Right renal pelvis (tissue), 4 donors: ENCODE measurements at places on chromosomes 2 and 18.

DNA sequence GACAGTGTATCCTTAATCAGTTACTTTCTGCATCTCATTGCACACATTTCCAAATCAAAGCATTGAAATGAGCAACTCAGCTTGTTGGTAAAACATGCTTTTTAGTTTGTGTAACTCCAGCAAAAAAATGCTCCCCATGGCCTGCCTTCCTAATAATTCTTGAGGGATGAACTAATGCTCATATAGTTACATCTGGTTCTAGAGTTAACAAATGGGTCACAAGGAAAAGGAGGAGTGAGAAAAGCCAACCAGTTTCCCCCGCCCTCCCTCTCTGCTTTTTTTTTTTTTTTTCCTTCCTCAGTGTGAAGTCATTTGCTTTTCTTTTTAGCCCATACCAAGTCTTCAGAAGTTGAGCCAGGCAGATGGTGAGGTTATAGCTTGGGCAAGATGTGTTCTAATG lies 231.7 kb downstream of the MTX2 start:
- no peak for DNase-seq

- no peak for DNase-seq
Measured at GRCh38 chr2:119859528-119859927, 99.8 kb downstream of the PTPN4 start.

DNA sequence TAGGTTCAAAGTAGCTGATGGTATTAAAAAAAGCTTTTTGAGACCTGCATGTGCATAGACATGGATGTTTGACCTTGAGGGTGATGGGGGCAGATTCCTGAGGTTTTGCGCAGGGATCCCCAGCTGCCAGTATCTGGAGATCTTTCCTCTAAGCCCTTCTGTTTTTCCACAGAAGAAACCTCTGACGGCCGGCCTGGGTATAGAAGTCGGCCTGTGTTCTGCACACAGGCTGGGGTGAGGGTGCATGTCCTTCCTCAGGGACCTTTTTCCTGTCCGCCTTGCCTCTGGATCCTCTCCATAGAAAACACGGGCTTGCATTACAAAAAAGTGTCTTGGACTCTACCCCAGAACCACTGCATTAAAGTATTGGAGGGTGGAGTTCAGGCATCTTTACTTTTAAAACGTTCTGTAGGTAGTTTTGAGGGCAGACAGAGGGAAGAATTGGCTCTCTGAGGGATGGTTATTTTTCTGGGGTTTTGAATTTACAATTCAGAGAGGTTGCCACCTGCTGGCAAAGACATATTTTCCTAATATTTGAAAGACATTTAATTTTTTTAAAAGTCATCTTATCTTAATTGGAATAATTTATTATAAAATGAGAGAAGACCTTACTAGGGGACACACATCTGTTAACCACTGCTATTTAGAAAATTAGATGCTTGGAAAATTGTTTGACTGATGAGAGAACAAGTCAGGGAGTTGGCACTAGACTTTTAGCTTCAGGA lies 350.6 kb downstream of the DCDC2C start:
- DNase-seq, result no peak

DNA sequence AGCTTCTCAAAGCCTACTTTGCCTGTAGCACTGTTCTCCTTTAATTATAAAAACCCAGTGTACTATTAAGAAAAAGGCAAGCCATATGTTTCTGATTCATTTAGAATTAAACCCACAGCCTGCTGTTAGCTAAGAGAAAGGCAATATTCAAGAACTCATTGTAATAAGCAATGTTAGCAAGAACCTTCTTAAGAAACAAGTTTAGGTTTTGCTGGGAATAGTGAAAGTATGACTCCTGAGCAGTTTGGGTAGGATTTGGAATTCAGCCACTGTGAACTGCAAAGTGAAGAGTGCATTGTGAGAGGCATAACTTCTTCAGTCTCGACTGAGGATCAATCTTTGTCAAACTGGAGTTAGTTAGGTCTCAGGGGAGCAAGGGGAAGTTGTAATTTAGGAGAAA lies 206.5 kb upstream of the NT5C1B start:
- no peak for DNase-seq
